Stimulated activated CD8-positive, alpha-beta memory T cell treated with anti-CD3 and anti-CD28 coated beads, Interleukin-4, amount 100 ng/mL, for 4 hours (primary cell): ENCODE measurements at places on chromosomes 3 and 15.

DNA sequence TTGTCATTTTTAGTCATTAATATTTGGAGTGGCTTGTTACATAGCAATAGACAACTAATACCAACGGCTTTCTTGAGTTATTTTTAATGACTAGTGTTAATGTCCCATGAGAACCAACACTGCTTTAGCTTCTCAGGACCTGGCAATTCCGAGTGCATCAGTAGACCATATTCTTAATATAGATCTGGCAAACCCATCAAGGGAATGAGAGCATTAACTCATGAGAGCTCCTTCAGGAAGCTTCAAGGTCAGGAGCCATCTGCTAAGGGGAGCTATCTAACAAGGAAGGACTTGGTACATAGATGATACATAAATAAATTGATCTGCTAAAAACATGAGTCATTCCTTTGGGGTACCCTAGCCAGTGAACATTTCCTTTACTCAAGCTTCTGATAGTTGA is 122.6 kb upstream of the EPHA3 start:
- DNase-seq, result no peak

- no peak for DNase-seq
These were observed 50.2 kb upstream of the MTMR10 start for GRCh38 chr15:31041610-31042009.

DNA sequence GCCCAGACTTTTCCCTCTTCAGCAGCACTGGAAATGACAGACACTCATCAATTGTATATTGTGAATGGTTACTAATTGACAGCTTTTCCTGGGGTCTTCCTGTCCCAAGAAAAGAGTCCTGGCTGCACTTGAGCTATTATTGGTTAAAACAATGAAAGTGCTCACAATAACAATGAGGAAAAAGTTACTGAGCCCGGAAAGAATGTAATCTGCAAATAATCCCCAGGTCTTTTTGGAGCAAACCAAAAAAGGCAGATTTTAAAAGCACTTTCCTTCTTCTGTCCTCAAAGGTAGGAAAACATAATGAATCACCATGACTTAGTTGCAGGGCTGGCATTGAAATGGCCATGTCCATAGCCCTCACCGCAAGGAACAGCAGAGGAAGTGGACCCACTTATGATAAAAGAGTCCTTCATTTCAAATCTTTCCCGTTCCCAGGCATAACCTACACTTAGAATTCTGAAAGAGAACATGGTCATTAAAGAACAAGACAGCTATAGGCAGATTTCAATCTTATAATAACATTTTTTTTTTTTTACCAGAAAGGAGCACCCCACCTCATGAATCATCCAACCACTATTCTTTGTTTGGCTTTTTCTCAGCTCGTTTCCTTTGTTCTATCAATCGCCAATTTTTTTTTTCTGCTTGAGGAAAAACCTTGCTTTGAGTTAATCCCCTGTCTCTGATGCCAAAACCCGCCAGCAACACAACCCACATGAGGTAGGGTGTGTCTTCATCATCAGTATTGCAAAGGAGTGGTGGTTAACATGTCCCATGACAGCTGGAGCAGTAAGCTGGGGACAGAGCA is 35.5 kb upstream of the ATP1B3 start:
- no peak for DNase-seq

GRCh38 chr3:195762611-195763010 is 41.8 kb downstream of the MUC20 start:
- DNase-seq, result no peak

- DNase-seq, result peak; percentile 85
These were observed at the start of gene CDAN1 for GRCh38 chr15:42736793-42737528. Gene CDAN1 (minus strand): TSS chr15:42737128. CDS start chr15:42737102, 26 bp downstream.

DNA sequence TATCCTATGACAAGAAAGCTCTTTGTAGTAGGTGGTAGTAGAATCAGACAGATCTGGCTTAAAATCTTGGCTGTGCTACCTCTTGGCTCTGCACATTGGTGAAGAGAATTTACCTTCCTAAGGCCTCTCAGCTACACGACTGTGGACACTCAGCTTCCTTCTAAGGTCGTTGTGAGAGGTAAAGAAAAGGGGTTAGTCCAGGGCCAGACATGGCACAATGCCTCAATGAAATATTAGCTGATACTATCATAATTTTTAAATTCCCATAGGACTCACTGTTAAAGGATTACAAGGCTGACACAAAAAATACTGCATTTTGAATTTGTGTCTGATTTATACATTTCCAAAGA is 80.4 kb downstream of the IGF1R start:
- no peak for DNase-seq

DNA sequence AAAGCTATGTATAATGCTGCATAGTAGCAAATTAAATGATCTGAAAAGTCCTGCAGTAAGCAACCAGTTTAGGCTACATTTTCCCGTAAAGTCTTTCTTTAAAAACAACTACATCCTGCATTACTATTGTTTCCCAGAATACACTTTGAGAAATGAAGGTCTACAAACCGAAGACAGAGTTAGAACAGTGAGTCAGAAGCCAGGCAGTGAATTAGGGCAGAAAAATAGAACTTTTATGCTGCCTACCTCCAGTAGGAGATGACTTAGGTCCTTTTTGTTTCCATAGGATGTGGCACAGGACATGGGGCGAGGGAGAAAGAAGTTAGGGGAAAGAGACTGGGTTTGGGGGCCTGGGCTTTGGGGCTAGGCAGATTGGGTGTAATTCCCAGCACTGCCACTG is 127.3 kb downstream of the PPM1L start:
- DNase-seq, result no peak

DNA sequence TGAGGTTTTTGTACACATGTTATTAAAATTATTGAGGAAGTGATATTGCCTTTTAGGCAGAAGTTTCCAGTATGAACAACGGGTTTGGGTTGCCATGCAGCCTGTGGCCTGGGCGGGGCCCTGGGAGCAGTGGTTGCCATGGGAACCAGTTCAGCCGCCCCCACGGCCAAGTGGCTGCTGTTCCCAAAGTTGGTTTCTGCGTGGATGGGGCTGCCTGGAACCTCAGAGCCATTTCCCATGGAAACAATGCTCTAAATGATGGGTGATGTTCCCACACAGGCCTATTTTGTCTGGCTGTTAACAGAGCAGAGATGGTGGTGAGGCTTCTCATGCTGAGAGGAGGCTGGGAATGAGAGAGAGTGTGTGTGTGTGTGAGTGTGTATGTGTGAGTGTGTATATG is 19.5 kb downstream of the MRAS start:
- no peak for DNase-seq

GRCh38 chr3:104458657-104459056 is 908.1 kb upstream of the ALCAM start:
- DNase-seq, result no peak

DNA sequence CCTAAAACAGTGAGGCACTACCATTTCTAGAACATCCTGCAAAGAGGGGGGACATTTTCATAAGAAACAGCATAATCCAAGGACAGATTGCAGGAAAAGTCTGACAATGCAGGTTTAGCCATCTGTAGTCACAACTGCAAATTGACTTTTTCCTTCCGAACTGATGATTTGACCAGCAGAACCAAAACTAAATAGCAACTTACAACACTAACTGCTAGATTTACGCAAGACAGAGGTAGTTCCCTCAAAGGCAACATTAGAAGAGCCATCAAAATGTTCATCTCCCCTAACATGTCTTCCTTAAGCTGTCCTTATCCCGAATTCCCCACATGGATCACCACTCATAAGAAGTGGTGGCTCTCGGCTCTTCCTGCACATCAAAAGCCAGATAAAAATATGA is 129.6 kb downstream of the GADL1 start:
- DNase-seq, result no peak

DNA sequence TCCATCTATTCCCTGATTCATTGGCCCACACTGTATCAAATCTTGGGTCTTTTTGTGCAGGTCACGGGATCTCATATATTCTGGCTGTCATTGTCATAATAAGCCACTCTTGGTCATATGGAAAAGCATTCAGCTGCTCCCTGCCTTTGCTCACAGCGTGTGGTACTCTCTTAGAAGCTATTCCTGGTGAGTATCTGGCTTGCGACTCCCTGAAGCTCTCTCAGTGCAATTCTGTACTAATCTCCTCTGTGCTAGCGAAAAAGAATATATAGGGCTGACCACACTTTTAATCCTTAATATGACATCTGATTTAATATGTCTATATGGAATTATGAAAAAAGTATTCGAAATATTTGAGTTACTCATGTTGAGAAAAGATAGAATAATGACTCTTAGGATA is 440.8 kb upstream of the GBE1 start:
- no peak for DNase-seq

- no peak for DNase-seq
These were observed 78.7 kb downstream of the SLC9A9 start for GRCh38 chr3:143769616-143770015.

- DNase-seq, result no peak
These were observed 32.9 kb upstream of the CYP11A1 start for GRCh38 chr15:74400313-74400860.

- DNase-seq, result no peak
These were observed 206.5 kb downstream of the CBLB start for GRCh38 chr3:105662306-105662705.

DNA sequence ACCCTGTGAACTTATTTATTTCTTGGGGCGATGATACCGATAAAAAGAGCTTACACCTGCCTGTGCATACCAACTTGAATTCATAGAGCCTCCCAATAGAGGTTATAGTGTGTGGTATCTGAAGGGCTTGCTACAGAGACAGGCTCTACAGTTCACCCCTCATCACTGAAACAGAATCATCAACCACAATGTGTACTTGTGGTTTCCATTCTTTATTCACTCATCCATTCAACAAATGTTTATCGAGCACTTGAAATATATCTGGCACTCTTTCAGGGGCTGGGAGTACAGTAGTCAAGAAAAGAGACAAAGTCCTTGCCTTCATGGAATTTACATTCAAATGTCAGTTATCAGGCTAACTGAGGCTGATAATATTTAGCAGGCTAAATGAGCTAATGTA is 134.4 kb upstream of the SKOR1 start:
- no peak for DNase-seq

DNA sequence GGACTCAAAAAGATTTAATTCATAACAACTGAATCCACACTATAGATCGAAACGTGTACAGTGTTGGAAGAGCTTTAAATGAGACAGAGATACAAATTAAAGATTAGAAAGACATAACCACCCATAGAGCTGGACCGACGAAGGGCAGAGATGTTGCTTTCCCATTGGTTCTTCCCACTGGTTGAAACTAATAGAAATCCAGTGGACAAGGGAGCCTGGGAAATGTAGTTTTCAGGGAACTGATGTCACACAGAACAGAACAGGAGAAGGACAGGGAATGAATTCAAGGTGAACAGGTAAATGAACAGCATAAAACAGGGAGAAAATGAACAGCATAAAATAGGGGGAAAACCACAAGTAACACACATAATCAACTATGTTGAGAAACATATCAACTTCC is 328.7 kb downstream of the ZNF621 start:
- no peak for DNase-seq

- DNase-seq, result no peak
These were observed 211.2 kb downstream of the CNTN3 start for GRCh38 chr3:74403307-74403706.

GRCh38 chr15:80404057-80404760 is at the start of gene ARNT2:
Gene ARNT2 (plus strand): TSS chr15:80404382. CDS start chr15:80404516, 134 bp downstream.
- no peak for DNase-seq

DNA sequence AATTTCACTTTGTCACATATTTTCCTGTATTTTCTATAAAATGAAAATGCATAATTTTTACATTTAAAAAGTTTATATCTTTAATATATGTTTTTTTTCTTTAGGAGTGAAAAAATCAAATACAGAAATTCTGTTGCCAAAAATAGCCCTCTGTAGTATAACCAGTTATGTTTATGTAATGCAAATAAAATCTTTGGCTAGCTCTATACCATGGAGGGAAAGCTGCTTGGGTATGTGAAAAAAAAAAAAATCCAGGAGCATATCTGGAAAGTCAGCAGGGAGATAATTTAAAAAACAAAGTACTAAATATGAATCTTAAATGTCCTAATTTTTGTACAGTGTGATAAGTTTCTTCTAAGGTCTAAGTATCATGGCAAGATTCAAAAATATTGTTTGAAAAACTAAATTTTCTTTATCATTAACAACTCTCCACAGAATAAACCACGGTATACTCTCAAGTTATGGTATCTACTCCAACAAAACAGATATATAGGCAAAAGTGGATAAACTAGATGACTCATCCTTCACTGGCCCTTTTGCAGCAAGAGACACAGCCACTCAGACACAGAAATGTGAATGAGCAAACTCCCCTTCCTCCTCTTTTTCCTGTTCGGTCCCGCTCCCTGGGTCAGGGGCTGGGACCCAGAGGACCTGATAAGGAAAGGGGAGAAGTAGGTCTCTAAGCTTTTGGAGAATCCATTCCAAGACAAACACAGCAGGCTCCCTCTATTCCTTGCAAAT is 66.6 kb downstream of the PDZRN3 start:
- no peak for DNase-seq

DNA sequence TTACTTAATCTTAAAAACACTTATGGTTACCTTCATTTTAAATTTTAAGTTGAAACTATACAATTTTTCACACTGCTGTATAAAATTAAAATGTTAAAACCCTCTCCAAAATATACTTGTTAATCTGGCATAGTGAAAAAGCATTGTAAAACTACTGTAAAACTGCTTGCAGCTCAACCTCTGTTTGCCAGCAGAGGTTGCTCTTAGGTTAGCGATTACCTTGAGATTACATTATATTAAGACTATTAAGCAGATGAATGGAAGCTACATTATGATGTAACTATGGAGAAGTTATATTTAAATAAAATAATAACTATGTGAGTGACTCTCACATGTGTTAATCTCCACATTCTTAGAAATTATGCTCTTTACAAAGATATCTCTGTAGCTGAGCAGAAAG is 143.6 kb upstream of the SLITRK3 start:
- no peak for DNase-seq
